ENCODE measurements at places on chromosomes 5 and 9.

DNA sequence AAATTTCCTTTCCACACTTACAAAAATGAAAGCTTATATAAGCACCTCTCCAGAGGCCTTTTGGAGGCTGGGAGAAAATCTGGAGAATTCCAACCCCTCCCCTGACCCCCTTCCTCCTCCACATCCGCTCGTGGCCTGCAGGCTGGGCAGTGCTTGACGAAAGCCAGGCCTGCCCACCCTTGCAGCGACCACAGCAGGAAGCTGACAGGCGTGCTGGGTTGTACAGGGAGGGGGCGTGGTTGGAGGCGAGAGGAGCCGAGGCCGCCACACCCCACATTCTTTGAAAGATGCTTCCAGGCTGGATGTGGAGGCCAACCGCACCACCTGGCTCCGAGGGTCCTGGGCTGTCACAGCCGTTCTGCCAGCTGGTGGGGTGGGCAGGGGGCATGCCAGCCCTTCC is 47.8 kb upstream of the IER5L start:
- peak; percentile 68 for DNase-seq

DNA sequence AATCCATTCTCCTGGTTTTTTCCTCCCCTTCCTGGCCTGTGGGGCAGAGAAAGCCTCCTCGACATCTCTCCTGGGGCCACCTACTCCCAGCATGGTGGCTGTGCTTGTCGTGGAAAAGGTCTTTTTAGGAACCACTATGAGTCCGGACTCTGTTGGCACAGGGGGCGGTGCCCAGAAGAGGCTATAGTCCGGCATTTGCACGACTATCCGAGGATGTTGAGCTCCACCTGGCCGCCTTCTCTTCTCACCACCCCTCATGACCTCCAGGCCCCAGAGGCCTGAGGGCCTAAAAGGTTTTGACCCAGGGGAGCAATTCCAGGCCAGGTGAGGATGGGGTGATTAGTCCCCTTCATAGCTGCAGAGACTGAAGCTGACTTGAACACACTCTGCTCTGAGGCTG is 14.1 kb downstream of the CSF2 start:
- DNase-seq: no peak

GRCh38 chr9:122099271-122099869 is 6.3 kb upstream of the TTLL11 start:
- peak; percentile 79 for DNase-seq

DNA sequence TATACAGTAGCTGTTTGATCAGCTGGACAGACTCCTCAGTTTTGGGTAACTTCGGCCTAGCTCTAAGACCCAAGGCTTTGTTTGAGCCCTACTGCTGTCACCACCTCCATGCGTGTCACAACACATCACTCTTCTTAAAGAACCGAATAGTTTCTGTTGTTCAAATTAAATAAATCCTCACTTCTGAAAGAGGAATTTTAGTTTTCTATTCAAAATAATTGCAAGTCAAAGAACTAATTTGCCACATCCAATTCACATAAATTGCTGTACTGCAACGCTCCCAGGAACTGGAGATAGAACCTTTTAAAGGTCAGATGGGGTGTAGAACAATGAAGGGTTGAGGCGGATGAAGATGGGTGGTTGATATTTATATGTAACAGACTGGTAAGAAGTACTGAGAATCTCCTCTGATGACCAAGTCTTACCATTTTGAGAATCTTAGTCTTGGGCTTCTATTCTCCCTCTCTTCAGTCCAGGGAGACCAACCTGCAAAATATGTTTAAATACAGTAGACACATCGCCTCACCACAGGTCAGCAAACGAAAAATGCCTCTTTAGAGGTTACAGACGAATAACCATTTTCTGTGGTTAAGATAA is 1.6 kb downstream of the NREP start:
- no peak for DNase-seq

GRCh38 chr9:35680331-35681105 is 6.8 kb downstream of the CA9 start:
- no peak for DNase-seq

Data from MCF 10A (cell line).